ENCODE measurements at places on chromosomes 1 and 21.

GRCh38 chr21:39153373-39153772 lies 29.9 kb downstream of the PSMG1 start:
- DNase-seq, result no peak

DNA sequence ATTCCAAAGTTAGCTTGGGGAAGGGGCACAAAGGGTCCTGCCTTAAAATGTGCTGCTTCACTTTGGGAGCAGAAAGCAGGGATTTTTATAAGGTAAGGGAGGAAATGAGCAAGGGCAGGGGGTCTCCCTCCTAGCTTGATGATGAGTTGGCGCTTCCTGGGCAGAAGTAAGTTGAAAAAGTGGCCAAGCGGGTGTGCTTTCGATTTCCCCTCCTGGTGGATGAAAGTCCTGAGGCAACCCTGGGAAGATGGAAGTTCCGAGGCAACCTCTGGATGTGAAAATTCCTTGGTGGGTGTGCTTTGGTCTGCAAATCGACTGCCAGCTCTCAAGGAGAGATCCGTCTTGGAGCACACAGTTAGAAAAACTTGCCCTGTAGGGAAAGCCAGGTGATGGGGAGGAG lies 41.7 kb upstream of the CD2 start:
- DNase-seq, result no peak

GRCh38 chr1:59077466-59078069 lies 219.3 kb upstream of the FGGY start:
- no peak for DNase-seq

DNA sequence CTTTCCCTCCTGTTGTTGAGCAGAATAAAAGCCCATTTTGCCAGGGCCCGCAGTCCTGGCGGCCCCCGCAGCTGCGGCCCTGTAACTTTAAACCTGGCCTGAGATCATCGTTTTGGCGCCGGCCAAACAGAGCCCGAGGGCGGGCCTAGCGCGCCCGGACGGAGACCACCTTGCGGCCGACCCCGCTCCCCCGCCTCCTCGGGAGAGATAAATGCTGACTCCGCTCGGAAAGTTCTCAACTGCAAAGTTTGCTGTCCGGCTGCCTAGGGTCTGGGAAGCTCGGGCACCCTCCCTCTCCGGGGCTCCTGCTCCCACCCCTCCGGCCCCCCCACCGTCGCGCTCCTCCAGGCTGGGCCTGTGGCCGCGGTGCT lies at the start of gene PDPN:
TSS of gene PDPN (plus strand) at position 238 of the 371 bp plus-strand sequence. CDS start 202 bp downstream, outside the sequence.
- no peak for DNase-seq

DNA sequence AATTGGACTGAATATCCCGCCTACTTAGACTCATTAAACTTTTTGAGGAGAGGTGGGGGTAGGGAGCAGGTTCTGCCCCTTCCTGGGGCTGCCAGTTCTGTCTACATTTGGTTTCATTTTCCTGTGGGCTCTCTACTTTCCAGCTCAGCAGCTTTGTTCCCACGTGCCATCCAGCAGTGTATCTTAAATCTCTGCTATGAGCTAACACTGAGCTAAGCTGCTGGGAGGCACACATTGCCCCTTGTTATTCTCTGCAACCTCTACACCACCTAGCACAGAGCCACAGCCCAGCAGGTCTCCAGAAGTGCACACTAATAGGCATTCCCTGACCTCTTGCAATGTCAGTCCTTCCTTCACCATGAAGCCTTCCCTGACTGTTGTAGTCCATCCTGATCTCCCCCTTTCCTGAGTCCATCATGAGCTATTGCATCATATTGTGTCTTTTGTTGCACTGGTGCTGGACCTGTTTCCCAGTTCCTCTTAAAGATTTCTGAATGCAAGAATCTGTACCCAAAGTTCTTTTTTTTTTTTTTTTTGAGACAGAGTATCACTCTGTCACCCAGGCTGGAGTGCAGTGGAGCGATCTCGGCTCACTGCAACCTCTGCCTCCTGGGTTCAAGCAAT lies 28.7 kb upstream of the NRDC start:
- DNase-seq, result no peak

GRCh38 chr1:8955406-8955805 lies 9.7 kb downstream of the CA6 start:
- DNase-seq, result no peak

DNA sequence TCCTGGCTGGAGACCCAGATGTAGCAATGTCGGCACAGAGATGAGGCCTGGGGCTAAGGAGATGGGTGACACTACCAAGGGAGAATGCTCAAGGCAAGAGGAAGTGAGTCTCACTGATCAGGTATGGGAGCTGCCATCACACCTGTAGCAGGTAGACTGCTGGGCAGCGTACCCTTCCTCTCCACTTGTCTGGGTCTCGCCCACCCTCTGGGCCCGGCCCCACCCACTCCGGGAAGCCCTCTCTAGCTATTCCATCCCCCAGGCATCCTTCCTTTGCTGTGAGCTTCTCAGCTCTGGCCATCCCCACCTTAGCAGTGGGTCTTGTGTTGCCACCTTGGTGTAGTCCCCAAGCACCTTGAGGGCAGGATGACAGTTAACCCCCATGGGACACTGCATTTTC lies 87.7 kb upstream of the EDN2 start:
- no peak for DNase-seq

DNA sequence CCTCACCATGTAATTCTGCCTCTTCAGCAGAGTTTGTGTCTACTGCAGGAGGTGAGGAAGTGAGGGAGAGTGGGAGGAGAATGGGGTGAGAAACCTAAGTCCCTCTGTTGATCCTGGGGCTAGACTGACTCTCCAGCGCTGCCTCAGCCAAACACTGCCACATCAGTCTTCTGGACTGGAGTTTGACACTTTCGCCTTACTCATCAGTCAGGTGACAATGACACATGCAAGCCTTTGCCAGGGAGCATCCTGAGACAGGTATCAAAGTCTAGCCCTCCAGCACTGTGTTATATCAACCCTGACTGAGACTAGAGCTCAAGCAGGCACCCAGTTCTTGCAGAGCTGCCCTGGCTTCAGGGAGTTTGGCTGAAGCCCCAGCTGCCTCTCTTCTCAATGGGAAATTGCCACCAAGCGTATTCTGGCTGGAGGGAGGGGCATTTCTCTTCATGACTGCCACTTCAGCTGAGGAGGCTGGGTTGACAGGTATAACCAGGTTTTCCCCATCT lies 33.3 kb upstream of the SUCO start:
- DNase-seq, result no peak

GRCh38 chr1:202568410-202568809 lies 141.8 kb downstream of the SYT2 start:
- DNase-seq, result no peak

GRCh38 chr1:20847611-20848080 lies 60.5 kb upstream of the HP1BP3 start:
- DNase-seq, result no peak

DNA sequence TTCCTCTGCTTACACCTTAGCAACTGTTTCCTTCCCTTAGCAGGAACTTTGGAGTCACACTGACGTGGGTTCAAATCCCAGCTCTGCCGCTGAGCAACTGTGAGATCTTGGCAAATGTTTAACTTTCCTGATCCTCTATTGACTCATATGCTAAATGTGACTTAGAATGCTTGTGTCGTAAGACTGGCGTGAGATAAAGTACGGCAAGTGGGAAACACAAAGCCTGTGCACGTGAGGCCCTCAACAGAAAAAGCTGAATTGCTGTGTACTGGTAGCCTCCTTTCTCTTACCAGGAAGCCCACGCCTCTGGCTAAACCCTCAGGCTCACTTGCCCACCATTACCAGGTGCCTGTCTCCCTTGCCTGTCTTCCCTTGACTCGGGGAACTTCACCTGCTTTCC lies 135.4 kb upstream of the TNR start:
- no peak for DNase-seq

- DNase-seq, result peak; percentile 72
Observed at GRCh38 chr1:225474986-225475820, 47.4 kb upstream of the LBR start.

GRCh38 chr1:244964112-244964971 lies 100.0 kb upstream of the HNRNPU start:
- DNase-seq, result peak; percentile 40

DNA sequence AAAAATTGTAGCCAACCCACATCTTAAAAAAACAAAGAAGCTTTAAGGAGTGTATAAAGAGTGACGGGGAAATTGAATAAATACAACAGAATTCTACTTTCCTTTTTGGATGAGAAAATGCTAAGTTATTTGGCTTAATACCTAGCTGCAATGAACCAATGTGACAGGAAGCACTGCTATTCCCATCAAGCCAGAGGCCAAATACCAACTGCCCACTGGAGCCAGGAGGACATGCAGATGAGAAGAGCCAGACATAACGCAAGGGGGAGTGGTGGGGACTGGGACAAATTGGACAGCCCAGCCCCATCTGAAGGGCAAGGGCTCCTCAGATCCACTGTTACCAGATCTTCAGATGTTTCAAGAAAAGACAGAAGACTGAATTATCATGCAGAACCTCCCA lies 25.7 kb downstream of the DNAJC11 start:
- no peak for DNase-seq

DNA sequence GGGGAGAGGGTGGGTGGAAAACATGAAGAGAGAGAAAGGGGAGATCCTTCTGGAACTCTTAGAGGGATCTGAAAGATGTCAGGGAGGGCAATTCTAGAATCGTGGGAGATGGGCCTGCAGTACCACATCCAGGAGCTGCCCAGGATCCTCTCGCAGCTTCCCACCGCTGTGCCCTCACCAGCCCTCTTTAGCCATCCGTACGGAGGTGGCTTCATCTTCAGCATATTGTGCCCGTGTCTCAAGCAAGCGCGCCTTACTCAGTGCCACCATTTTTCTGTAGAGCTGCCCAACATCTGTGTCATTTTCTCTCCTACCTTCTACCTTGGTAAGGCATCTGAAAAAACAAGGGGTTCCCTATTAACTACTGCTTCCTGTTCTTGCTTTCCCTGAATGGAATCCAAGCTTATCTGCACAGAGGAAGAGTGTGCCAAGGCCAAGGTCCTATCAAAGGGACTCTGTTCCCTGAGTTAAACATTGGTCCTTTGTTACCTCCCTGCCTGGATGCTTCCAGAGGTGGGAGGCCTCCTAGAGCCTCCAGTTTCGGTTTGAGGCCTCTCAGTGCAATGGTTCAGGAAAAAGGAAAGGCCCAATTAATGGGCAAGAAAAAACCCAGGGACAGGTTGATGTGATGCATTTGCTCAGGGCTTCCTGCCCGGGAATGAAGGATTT lies 23.2 kb downstream of the C1orf116 start:
- DNase-seq, result no peak

DNA sequence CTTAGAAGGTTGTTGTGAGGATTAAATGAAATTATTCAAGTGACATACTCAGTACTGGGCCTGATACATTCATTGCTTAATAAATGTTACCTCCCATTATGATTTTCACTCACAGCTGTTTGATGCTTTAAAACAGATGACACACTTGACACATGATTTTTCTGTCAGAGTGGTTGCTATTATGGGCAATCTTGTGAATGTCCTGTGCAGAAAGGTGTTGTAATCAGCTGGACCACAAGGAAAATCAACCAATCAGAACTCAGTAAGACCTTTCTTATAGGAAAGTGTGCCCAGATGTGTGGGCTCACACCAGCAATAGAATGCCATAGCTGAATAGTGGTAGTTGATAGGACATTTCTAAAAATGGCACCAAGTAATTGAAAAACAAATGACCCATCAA lies 23.5 kb downstream of the GJA5 start:
- DNase-seq, result no peak

DNA sequence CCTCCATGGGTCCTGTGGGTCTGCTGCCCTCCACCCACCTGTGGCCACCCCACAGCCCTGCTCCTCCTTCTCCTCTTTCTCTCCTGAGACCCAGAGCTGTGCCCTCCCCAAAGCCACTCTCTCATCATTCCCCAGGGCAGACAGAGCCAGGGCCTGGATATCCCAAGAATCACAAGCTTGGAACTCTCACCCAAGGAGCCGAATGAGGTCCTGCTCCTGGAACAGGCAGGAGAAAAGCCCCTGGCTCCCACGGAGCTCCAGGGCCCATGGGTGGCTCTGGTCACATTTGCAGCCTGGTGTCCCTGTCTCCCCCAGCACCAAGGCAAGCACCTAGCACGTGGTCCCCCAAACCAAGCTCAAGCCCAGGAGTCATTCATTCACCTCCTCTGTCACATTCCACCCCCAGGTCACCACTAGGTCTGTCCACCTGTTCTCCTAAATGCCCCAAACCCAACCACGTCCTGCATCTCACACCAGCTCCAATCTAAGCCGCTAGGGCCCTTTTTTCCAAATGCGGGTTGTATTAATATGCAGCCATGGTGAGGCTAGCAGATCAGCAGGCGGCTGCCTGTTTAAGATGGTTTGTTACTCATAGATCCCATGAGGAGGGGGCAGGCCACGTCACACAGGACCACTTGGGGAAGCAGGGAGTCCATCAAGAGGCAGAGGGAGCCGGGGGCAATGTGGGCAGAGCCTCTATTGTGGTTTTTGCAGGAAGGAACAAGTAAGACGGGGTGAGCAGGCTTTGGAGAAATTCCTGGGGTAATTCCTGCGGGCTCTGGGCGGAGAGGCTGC lies 215.5 kb upstream of the VAMP3 start:
- no peak for DNase-seq

DNA sequence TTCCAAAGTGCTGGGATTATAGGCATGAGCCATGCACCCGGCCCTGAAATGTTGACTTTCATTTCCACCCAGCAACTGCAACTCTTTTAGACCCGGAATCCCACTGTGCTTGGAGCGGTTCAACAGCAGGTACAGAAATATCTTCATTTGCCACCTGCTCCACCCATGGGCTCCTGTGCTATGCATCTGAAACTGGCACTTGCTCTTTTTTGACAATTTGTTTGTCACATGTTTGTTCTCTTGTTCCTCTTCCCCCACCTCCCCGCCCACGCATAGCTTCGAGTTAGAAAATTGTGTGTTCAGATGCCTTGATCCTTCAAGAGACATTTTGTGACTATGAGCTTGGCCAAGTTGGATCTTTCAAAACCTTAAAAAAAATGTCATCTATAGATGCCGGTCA lies 2.4 kb upstream of the IFNLR1 start:
- peak; percentile 48 for DNase-seq

- no peak for DNase-seq
Observed at GRCh38 chr21:27759091-27759659, 792.3 kb upstream of the ADAMTS5 start.

DNA sequence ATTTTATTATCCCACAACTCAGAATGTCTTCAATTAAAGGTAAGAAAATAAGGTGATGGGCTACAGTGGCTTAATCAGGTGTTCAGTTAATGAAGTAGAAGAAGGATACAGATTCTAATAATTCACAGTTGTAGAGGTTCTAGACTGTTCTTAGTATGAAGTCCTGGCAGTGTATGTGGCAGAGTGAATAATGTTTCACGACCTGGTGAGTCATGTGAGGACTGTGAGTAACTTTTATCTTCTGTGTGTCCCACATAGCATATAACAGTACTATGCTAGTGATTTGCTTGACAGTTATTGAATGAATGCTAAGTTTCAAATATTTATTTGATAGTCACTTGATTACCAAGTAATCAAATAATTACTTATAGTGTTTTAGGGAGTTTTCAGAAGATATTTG lies 20.0 kb downstream of the SLC16A4 start:
- DNase-seq, result no peak
